DMS79 treated with DMSO at 0.1 percent for 48 hours (cell line): ENCODE measurements at places on chromosomes 7 and 10.

GRCh38 chr7:21603462-21603861 lies 60.6 kb downstream of the DNAH11 start:
- DNase-seq: no peak

DNA sequence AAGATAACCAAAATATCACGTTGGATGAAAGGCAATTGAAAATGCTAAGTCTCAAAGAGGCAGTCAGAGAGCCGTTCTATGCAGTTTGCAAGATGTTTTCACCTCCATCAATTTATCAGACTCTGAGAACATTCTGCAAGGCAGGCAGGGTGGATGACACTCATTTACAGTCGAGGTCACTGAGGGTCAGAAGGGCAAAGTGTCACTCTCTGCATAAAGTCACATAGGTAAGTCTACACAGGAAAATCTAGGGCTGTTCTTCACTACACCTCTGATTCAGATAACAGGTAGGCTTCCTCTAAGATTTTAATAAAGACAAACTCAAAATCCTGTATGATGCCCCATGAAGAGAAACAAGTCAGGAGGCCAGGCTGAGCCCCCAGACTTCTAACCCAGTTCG lies 1.4 kb upstream of the PLEKHA1 start:
- no peak for DNase-seq

- no peak for DNase-seq
Measured at GRCh38 chr7:100896732-100897608, 1.3 kb upstream of the ACHE start.

DNA sequence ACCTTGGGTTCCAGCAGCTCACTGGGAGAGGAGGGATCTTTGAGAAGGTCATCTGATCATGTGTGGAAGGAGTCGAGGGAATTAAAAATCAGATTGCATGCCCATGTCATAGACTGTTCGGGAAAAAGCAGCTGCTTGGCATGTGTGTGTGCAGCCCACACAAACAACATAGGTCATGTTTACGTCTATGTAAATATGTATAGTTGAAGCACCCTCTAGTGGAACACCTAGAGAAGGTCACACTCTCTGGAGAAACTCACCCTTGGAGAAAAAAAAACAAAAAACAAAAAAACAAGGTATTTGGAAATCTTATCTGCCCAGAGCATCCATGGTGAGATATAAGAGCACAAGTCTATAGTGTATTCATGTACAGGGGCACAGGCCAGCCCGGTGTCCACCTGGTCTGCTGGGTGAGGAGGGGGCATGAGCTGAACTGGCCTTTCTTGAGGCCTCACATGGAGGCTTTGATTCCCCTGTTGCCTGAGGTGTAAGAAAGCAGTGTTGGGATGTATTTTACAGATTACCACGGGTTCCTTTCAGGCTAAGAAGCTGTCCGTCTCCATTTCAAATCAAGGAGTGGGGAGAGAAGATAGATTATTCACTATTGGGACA lies 98.0 kb downstream of the NPY start:
- DNase-seq: no peak

GRCh38 chr10:103053659-103054581 lies 135.8 kb downstream of the CNNM2 start:
- peak; percentile 30 for DNase-seq

DNA sequence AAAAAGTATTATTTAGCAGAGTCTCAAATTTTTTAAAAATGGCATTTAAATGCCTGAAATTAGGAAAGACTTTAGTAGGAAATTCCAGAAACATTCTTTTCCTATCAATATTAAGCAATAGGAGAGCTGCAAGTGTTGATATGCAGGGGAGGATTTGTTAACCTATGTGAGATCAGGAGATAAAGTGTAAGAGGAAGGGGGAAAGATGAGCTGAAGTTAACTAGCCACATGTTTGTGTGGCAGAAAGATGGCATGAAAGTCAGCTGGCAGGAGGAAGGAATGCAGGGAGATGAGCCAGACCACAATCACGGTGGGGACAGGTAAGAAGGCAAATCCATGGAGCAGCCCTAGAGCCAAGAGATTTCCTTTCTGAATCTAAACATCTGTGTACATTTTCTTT lies 303.6 kb downstream of the MAGI2 start:
- no peak for DNase-seq

- DNase-seq: peak; percentile 96
Measured at GRCh38 chr7:28840592-28840995, 117.5 kb downstream of the TRIL start.

GRCh38 chr10:121032460-121032859 lies 181.3 kb downstream of the WDR11 start:
- DNase-seq: no peak

DNA sequence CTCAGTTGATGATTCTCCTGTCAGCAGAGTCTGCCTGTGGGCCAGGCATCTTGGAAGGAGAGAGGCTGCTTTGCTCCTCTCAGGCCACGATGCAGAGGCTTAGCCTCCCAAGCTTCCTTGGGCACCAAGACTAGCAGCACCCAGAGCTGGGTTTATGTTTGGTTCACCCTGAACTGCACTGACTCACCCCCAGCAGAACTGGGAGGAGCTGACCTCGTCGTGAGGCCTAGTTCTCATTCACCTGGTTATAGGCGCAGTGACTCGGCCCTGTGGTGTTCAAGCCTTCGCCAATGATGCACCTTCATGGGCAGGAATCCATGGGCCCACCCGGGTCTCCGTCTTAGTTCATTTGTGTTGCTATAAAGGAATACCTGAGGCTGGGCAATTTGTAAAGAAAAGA lies 122.0 kb upstream of the ZNF438 start:
- no peak for DNase-seq

DNA sequence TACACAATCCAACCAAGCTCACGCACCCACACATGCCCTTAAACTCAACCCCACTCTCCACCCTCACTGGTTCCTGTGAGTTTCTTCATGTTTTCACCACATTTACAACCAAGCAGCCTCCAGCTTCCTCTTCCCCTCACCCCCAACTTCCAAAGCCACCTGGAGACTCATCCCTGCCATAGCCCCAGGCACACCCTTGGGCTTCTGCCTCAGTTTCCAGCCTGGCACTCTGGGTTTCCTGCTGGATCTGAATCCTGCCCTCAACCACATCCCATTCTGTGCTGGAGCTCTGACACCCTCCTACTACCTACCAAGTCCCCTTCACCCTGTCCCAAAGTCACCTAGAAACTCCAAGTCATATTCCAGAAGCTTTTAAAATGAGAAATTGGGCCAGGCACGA lies 29.4 kb downstream of the CCDC3 start:
- DNase-seq: no peak

GRCh38 chr7:13910805-13911551 lies 78.5 kb downstream of the ETV1 start:
- DNase-seq: no peak

GRCh38 chr10:17025444-17026295 lies 103.9 kb downstream of the CUBN start:
- no peak for DNase-seq

- DNase-seq: no peak
Measured at GRCh38 chr7:120278773-120279172, 5.8 kb downstream of the KCND2 start.

DNA sequence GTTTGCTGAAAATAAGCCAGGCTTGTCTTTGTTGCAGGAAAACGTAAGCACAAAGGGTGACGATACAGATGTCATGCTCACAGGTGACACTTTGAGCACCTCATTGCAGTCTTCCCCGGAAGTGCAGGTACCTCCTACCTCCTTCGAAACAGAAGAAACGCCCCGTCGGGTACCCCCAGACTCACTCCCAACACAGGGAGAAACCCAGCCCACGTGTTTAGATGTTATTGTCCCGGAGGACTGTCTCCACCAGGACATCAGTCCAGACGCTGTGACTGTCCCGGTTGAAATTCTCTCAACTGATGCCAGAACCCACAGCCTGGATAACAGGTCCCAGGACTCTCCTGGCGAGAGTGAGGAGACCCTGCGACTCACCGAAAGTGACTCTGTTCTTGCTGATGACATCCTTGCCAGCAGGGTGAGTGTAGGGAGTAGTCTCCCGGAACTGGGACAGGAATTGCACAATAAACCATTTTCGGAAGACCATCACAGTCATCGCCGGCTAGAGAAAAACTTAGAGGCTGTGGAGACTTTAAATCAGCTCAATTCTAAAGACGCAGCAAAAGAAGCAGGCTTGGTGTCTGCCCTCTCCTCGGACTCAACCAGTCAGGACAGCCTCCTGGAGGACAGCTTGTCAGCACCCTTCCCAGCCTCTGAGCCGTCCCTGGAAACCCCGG lies 18.3 kb upstream of the BHLHA15 start:
- DNase-seq: no peak

- DNase-seq: peak; percentile 90
Measured at GRCh38 chr7:6385110-6385781, 62.5 kb downstream of the DAGLB start.

- peak; percentile 64 for DNase-seq
Measured at GRCh38 chr7:100632951-100633717, 8.2 kb downstream of the TFR2 start.

- no peak for DNase-seq
Measured at GRCh38 chr7:158517571-158517970, 70.1 kb downstream of the PTPRN2 start.

GRCh38 chr7:5766321-5766761 lies 15.1 kb downstream of the RNF216 start:
- no peak for DNase-seq

DNA sequence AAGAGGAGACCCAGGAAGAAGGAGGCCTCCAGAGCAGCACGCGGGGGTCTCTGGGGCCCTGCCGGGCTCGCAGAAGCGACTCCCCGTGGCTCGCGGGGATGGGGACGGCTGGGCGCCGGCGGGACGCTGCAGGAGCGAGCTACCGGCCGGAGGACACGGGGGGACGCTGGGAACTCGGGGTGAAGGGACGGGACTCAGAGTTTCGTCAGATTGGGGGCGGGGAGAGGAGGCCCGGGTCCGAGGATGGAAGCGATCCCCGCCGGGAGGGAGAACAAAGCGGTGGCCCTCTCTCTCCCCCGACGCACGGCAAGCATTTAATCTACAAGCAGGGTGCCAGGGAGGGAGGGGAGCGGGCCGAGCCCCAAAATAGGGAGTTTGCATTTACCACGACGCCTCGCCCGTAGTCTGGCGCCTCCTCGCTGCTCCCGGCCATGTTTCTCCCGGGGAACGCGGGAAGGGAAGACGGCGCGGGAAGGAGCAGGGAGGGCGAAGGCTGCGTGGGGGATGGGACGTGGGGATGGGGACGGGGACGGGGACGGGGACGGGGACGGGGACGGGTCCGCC lies at the start of gene PRTFDC1:
TSS of gene PRTFDC1 (minus strand) at position 464 of the 564 bp plus-strand sequence. CDS start at position 433, 31 bp downstream.
- peak; percentile 10 for DNase-seq
